ENCODE measurements at places on chromosomes 7 and 10.

- DNase-seq, result peak; percentile 31
These were observed 17.4 kb downstream of the SLC13A4 start for GRCh38 chr7:135710417-135711138.

DNA sequence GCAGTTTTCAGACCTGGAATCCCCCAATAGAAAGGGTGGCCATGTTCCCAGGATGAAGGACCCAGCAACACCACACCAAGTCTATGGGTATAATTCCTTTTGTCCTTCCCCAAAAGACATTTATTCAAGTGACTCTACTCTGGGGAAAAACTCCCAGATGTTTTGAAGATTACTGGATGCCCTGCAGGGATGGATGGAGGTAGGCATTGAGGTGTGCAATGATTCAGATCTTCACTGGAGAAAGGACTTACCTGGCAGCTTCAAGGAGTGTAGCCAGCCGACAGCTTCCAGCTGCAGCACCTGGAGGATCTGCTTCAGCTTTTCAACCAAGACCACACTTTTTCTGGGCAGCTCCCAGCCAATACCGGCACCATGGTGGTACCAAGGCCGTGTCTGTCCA, 172.0 kb downstream of the BAMBI start:
- no peak for DNase-seq

- no peak for DNase-seq
These were observed 9.4 kb upstream of the PGAM1 start for GRCh38 chr10:97416565-97416964.

DNA sequence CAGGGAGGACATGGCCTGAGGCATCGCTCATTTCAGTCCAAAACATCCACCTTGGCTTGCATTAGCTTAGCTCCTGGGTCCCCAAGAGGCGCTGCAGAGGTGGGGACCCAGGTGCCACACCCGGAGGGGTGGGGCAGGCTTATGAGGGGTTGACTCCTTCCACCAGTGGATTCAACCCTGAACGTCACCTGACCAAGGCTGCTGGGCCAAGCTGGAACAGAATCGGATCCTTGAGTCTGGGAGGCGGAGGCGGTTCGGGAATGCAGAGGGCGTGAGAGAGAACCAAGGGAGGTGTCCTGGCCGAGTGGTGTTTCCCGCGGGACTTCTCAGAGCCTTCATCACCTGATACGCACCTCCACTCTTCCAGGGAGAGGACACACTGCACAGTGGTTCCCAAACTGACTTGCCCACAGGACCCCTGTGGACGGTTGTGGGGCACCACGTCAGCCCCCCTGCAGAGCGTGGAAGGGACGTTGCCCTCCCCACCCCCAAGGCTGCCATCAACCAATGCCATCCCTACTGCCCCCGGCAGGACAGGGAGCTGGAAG, 4.5 kb upstream of the MICALL2 start:
- DNase-seq, result no peak

- no peak for DNase-seq
These were observed 68.8 kb upstream of the WDR11 start for GRCh38 chr10:120782336-120782735.

- peak; percentile 48 for DNase-seq
These were observed 187.7 kb upstream of the KLF6 start for GRCh38 chr10:3972460-3973301.

GRCh38 chr7:47310020-47310419, 271.9 kb downstream of the TNS3 start:
- DNase-seq, result no peak

DNA sequence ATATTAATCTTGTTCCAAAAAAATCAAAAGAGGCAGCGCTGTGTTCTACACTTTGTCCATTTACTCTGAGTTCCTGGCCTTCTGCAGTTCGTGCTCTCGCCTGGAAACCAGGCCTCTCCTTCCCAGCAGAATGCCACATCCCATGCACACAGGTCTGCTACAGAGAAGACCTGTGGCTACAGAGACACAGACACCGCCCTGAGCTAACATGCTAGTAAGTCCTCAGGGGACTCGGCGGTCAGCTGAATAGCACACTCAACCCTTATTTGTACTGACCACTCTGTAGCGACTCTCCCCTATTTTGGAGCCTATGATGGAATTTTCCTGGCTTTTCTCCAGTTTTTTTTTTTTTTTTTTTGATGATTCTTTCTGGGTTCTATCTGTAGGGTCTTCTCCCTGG, 12.8 kb downstream of the CREB3L2 start:
- DNase-seq, result no peak

DNA sequence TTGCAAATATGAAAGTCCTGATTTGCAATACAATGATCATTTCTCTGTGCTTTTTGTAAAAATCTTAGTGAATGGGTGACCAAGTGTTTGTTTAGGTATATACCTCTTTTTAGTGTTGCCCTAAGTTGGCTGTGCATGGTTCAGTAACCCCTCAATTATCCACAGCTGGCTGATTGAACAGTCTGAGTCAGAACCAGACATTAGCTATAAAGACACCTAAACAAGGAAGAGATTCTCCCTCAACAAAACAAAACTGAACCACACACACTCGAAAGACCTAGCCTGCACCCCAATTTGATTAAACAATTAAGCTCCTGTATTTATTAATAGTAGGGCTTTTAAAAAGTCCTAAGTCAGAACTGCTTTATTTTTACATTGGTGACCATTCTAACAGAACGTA, 2.8 kb downstream of the RSBN1L start:
- no peak for DNase-seq

GRCh38 chr10:48249763-48250351, 24.6 kb downstream of the FRMPD2 start:
- no peak for DNase-seq

DNA sequence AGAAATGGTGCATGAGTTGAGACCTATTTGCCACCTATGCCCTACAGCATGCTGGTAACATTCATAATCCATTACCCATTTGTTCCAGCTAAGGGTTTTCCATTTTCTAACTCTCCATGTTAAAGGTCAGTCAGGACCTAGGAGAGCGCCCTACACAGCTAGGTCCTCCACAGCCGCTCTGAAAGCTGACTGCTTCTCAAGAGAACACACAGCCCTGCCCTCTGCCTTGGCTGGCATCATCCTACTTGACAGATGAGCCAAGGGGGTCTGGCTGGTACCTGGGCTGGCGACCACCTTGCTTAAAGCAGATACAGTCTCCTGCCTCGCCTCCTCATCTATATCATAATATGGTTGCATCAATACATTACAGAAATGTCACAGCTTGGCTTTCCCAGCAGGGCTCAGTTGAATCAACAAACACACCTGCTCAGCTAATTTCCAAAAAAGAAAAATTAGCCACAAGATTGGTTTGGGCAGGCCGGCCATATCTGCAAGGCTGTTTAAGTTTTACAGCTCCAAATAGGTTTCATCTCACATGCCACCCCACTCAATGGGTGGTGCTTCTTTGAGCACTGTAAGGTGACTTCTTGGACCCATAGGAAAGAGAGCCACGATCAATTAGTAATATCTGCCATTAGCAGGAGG, 17.3 kb downstream of the TLL2 start:
- DNase-seq, result no peak

GRCh38 chr7:157916946-157917640, 580.3 kb downstream of the DNAJB6 start:
- no peak for DNase-seq

- DNase-seq, result no peak
These were observed 217.8 kb downstream of the LRRN3 start for GRCh38 chr7:111308691-111309090.

DNA sequence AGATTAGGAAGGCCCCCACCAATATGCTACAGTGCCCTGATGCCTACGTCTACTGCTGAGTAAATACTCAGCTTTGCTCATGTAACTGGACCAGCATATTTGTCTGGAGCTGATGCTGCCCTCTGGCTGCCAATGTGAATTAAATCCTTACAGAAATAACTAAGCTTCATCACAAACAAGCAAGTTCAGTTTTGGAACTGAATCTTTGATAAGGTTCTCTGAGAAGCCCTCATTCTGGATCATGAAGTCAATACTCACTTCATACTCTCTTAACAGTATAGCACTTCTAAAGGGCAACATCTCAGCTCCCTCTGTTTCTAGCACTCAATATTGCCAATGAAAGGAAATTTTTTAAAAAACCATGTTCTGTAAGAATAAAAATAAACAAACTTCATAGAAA, 246.7 kb downstream of the ETV1 start:
- no peak for DNase-seq

- DNase-seq, result no peak
These were observed 88.4 kb upstream of the MPP7 start for GRCh38 chr10:28391283-28391682.

- peak; percentile 33 for DNase-seq
These were observed 216.1 kb upstream of the ZMIZ1 start for GRCh38 chr10:78852466-78853240.

GRCh38 chr7:149529136-149529718, 31.6 kb upstream of the ZNF746 start:
- no peak for DNase-seq

- DNase-seq, result no peak
These were observed 35.4 kb downstream of the CTTNBP2 start for GRCh38 chr7:117837841-117838240.

DNA sequence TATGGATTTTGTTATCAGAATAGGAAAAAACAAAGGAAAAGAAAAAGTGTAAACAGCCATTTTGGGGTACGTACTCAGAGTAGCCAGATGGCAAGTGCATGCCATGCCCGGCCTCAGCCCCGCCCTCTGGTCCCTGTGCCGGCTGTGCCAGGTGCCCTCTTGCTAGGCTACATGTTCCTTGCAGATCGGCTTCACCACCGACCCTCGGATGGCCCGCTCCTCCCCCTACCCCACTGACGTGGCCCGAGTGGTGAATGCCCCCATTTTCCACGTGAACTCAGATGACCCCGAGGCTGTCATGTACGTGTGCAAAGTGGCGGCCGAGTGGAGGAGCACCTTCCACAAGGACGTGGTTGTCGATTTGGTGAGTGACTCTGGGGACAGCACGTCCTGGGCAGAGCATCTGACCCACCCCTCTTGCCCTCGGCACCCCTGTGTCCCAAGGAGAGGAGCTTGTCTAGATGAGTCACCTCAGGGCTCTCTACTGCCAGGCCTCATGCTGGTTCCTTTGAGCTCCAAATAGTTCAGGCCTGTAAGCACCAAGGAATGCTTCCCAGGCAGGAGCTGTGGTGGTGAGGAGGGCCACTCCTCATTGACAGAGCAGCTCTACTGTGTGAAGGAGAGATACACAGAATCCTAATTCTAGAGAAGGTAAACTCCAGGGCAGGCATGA, 54.9 kb upstream of the ZMIZ2 start:
- no peak for DNase-seq

DNA sequence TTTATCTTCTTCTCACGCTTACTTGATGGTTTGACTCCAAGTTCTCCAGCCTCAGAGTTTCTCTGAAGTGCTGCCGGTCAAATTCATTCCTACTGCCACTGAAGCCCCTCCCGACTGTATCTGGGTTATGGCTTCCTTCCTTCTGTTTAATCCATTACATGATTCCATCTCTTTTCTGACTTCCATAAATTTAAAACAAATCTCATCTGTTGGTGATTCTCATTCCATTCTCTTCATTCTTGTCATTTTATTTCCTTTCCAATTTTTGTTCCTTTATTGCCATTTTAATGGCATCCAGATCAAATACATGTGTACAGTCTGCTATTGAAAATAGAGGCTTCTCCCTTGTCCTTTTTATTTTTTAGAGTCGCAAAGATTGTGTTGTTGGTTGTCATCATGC, 25.4 kb upstream of the HIBADH start:
- no peak for DNase-seq

GRCh38 chr10:6514844-6515780, 65.0 kb downstream of the PRKCQ start:
- DNase-seq, result no peak

- no peak for DNase-seq
These were observed 842.5 kb downstream of the REEP3 start for GRCh38 chr10:64363687-64364086.

GRCh38 chr7:95508780-95509179, 23.0 kb downstream of the ASB4 start:
- no peak for DNase-seq

GRCh38 chr10:99926925-99927720, 82.6 kb downstream of the DNMBP start:
- DNase-seq, result no peak

DNA sequence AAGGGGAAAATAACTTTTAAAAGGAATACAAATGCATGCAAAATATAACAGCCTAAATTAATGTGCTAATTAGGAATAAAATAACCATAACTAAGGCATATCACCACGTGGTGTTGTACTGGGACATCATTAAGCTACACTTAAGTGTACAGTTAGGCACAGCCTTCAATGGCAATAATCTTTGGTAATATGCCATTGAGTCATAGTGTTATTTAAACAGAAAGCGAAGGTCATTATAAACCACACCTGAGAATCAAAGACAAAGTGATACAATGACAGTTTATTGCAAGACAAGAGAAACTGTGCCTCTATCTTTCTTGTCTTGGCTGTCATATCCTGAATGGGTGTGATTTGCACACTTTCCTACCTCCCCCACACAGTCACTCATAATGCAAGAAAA, 30.5 kb upstream of the AUTS2 start:
- no peak for DNase-seq

GRCh38 chr7:42167206-42167605, 69.8 kb downstream of the GLI3 start:
- DNase-seq, result no peak

DNA sequence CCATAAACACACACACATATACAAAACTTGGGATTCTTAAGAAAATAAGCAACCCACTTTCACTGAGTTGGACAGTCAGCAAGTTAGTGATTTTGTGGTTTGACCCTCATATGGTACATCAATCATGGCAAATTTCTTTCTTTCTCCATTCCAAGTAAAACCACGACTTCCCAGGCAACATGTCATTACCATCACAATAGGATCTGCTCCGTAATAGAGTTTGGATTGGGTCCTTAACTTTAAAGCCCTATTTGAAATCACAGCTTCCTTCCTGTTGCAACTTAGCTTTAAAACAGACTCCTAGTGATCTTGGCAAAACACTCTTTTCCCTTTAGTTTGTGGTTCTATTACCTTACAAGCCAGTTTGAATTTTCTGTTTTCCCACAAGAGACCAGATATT, 483.6 kb downstream of the INHBA start:
- DNase-seq, result no peak

GRCh38 chr7:129498021-129498420, 4.3 kb upstream of the SMKR1 start:
- DNase-seq, result no peak

DNA sequence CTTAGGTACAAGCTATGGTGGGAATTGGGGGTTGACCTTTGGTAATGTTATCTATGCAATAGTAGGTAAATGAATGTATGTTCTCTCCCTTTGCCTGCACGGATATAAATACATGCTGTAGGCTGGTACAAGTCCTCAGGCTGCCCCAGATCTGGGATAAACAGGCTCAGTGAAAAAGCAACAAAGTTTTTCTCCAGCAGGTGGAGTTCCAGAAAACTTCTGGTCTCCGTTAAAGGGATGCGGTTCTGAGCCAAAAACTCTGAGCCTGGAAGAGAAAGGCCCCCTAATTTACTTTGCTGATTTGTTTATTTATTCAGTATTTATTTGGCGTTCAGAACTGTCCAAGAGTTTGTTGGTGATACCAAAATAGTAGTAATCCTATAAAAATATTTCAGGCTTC, 204.7 kb downstream of the ADRA2A start:
- DNase-seq, result no peak

- DNase-seq, result no peak
These were observed 194.3 kb upstream of the MBL2 start for GRCh38 chr10:52966904-52967303.

GRCh38 chr7:95201727-95202126, 122.6 kb downstream of the PON1 start:
- no peak for DNase-seq

- DNase-seq, result no peak
These were observed 307.0 kb upstream of the IMMP2L start for GRCh38 chr7:111869280-111869679.
